ENCODE measurements at places on chromosomes 5 and 9. TPM values are rescaled to one million over a fixed set of nuclear protein-coding genes. Genes with fewer than 3 reads are reported as not detected.

DNA sequence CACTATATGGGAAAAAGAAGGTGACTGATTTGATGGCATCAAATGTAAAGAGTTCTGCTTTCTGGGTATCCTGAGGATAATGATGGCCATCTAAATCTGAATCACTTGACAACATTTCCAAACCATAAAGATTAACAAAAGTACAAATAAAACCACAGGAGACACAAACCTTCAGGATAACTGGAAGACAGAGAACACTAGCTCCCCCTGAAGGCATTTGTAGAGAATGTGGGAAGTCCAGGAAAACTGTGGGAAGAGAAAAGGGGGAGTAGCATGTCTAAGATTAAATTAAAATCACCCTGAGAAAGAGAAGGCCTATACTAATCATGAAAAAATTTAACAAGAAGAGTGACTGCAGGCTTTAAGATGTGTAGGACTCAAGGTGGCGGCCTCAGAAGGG lies 116.2 kb downstream of the PRELID2 start:
- no peak for DNase-seq

GRCh38 chr9:90641086-90641485 lies 1.5 kb downstream of the DIRAS2 start:
- DNase-seq = no peak

- no peak for DNase-seq
These were observed 114.0 kb downstream of the JMY start for GRCh38 chr5:79349881-79350280.

DNA sequence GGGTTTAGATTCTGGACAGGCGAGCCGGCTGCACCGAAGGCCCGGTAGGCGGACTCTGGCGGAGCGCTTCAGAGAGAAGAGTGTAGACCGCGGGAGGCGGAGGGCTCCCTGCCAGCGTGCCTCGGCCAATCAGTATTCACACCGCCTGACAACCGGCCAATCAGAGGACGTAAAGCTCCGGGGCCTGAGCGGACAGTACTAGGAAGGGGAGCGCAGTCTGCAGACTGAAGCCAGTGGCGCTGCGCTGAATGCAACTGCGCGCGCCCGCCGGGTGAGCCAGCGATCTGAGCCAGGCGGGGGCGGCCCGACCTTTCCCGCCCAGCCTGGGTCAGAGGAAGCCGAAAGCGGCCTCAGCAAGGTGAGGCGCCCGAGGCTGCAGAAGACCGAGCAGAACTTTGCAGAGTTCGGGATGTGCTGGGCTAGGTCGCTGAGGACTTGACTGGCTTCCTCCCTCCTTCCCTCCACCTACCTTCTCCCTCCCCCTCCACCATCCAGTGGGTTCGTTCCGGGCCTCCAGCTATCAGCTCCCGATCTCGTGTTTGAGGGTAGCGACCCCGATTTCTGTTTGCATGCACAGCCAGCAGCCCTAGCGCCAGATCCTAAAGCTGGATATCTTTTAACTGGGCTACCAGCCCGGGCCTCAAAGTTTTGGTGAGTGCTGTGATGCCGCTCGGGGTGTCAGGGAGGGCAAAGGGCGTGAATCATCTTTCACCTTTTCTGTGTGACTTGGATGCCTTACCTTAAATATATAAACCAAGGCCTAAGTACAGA lies at the start of gene DMRT2:
TSS of gene DMRT2 (plus strand) at position 233 of the 771 bp plus-strand sequence. CDS start 1,257 bp downstream, outside the sequence.
- peak; percentile 99 for DNase-seq

- DNase-seq = no peak
These were observed 4.7 kb upstream of the RXRA start for GRCh38 chr9:134321531-134321930.

RASGRF2 gene
- polyA plus RNA-seq = 3.4 TPM

GFRA3 gene
- polyA plus RNA-seq = 7.3 TPM

DNA sequence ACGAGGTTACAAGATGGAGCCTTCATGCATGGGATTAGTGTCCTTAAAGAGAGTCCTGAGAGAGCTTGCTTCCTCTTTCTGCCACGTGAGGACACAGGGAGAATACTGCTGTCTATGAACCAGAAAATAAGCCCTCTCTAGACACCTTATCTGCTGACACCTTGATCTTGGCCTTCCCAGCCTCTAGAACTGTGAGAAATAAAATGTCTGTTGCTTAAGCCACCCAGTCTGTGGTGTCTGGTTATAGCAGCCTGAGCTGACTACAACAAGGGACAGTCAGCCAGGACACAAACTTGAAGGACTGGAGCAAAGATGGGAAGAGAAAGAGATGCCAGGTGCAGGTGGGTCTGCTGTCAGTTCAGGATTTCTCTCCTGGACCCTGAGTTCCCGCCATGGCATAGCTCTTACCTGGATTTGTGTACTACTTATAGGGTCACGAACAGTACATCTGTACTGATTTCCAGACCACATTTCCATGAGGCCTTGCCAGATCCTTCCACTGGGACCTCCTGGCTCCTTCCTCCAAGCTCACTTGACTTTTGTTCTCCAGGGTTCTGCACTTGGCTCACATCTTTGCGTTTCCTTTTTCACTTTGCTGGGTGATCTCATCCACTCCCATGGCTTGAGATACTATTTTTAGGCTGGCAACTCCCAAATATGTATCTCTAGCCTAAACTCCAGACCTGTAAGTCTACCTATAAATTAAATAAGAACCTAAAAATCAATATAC lies 44.9 kb upstream of the LIFR start:
- DNase-seq = peak; percentile 24

DNA sequence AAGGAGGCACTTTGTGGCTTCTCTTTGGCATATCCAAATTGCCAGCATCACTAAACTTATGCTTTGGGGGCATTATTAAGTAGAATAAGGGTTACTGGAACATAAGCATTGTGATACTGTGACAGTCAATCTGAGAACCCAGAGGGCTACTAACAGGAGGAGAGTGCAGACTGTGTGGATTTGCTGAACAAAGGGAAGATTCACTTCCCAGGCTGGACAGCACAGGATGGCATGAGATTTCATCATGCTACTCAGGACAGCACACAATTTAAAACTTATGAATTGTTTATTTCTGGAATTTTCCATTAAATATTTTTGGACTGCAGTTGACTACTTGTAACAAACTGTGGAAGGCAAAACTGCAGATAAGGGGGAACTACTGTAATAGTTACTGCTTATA lies 212.5 kb downstream of the TMC1 start:
- DNase-seq = no peak

FBP2 gene
- 89.1 TPM for polyA plus RNA-seq

GRCh38 chr5:179955062-179955461 lies 47.4 kb upstream of the TBC1D9B start:
- no peak for DNase-seq

SLC2A6 gene
- 0.94 TPM for polyA plus RNA-seq

DNA sequence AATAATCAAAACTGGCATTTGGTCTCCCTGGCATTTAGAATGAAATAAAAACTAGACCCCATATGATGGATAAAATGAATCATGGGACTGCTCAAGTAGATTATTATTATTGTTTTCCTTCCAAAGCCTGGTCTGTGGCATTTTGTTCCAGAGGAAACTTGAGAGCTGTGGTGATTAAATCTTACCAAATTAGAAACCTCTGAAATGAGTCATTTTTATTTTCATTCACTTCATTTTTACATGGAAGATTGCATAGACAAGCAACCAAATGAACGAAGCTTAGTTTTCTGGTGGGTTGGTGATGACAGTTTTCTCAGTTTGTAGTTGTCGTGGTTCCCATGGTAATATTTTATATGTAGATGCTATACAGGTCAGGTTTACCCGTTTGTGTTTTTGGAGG lies 23.4 kb downstream of the PAM start:
- DNase-seq = no peak
